ENCODE measurements at places on chromosomes 3 and 15.

DNA sequence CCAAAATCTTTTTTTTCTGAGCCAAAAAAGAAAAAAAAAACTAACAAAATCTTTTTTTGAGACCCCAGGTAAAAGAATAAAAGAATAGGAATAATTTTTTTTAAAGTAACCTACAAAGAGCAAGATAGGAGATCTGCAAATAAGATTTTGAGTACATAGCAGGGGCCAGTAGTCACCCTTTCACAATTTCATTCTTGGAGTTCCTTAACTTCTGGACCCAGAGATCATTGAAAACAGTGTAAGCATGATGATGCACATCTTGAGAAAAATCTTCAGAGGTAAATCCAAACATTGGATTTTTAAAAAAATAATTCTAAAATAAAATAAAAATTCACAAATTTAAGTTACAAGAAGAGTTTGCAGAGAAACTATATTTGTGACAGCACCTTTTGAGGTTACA is 18.8 kb downstream of the TFRC start:
- DNase-seq = no peak

GRCh38 chr3:11077466-11077865 is 76.8 kb upstream of the HRH1 start:
- DNase-seq = no peak

DNA sequence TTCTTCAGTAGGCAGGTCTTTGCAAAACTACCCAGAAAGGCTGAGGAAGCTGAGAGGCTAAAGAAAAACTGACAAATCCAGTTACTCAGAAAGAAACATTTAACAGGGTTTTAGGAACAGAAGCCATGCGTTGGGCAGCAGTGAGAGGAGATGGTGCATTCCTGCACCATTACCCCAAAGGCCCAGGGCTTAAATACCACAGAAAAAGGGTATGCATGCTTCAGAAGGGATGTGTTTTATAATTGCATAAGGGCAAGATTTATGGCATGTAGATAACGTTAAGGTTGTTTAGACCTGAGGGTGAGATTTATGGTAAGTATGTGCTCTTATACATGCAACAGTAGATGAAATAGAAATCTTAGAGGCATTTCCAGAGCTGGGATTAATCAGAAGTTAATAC is 10.0 kb downstream of the C3orf52 start:
- DNase-seq = no peak

GRCh38 chr3:161977063-161977462 is 480.5 kb downstream of the OTOL1 start:
- no peak for DNase-seq

- DNase-seq = no peak
Measured at GRCh38 chr3:150114873-150115540, 144.3 kb upstream of the PFN2 start.

DNA sequence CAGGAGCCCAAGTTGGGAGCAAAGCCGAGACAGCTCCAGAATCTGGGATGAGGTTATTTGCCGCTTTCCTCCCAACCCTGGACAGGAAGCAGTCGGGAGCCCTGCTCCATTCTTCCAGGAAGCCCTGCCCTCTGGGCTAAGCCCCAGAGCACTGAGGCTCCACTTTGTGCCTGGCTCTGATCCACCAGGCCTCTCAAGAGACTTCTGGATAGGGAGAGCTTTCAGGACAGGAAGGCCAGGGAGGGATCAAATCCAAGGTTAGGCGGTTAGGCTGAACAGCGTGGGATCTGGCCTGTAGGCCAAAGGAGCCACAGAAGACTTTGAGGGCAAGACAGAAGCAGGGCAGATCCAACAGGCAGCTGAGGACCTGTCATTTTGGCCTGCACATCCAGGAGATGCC is 835 bp downstream of the STOML1 start:
- no peak for DNase-seq

DNA sequence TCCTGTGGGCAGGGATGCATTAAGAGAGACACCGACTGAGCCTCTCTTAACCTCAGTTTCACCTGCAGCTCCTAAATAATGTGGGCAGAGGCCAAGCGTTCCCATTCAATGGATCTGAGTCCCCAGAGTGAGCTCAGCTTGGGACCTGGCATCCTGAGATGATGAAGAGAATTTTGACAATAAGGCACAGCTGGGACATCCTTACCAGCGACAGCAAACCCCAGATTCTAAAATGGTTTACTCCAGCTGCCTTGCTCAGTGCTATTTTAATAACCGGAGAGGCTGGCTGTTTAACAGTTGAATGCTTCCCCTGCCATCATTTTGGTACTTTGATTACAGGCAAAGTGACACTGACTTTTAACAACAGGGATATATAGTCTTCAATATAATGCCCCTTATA is 123.7 kb downstream of the WDR76 start:
- no peak for DNase-seq

DNA sequence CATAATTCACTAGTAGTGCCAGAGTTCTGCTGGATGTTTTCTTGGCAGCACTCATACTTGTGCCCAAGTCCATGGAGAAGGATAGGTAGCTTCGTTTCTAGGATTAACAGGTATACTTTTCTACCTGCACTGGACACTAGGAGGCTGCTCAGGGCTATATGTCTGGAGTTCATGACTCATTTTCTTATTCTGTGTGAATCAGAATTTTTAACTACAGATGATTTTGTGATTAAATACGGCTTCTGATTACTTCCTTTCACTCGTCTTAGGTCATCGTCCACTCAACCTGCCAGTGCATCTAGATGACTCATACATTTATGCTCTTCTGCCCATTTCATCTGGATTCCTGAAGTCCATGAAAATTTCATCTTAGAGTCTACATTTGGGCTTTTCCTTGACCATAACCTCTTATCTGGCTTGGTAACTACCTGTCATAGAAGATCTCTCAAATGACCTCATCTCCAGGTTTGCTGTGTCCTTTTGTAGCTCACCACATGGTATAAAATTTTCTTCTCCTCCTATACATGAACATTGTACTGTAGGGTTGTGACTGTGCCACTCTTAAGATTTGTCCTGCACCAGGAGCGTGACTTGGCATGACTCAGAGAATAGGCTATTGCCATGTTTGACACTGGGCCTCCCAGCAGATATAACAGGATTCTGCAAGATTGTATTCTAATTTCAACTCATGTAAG is 66.7 kb upstream of the GCSAM start:
- no peak for DNase-seq

DNA sequence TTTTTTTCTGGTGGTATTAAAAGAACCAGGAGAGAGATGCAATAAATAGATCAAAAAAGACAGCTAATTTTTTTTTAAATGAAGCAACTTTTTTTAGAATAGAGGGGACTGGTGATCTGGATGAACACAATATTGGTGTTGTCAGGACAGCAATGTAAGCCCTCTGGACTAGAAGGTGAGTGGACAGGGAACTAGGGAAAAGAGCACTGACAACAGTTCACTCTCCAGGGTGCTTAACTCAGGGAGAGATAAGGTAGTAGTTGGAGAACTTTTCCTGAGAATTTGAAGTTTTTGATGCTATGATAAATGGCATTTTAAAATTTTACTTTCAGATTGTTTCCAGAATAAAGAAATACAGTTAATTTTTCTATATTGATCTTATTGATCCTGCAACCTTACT is 158.3 kb upstream of the STAC start:
- DNase-seq = no peak

GRCh38 chr3:100331660-100332059 is 2.9 kb upstream of the NIT2 start:
- no peak for DNase-seq

- DNase-seq = no peak
Measured at GRCh38 chr15:36880913-36881460, 219.4 kb downstream of the MEIS2 start.

DNA sequence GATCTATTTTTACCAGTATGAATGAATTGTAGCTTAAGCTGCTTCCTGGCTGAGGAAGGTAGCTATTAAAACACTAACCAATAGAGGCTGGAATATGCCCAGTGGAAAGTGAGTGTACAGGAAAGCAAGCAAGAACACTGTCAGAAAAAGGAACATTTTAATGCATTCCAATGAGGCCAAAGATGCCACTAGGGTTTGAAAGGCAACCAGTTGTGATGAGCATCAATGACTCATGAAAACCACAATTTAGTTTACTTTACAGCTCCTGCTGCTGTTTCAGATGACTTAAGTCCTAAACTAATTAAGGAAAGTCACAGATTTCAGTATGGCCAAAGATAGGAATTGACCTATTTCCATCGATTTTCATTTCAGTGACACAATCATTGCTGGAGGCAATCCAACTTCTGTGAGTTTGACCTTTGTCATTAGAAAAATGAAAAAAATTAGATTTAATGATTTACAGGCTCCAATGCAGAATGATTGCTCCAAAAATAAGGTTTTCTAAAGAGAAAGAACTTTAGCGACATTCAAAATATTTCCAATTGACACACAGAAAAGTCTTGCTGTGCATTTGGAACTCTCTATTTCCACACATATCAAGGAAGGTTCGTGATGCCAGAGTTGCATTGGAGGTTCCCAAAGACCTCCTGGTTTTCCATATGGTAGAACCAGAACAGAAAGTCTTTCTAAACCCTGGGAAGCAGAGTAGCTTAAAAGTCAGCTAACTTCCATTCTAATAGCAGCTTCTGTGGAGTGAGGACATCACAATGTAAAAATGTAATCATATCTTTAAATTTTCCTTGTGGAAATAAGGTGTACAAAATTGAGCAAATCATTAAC is 103.0 kb downstream of the SUCNR1 start:
- DNase-seq = peak; percentile 92

DNA sequence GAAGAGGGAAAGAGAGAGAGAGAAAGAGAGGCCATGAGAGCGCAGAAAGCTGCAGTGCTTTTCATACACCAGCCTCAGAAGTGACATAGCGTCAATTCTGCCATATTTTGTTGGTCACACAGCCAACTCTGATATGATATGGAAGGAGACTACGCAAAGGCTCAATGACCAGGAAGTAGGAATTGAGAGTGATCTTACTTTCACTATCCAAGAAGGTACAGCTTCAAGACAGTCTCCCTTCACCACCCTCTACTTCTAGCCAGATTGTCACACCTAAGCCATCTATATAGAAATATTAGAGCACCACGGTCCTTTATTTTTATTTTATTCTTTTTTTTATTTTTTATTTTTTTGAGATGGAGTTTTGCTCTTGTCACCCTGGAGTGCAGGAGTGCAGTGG is 21.1 kb downstream of the PARP15 start:
- no peak for DNase-seq

- no peak for DNase-seq
Measured at GRCh38 chr15:40807888-40808461, 702 bp upstream of the DNAJC17 start.

DNA sequence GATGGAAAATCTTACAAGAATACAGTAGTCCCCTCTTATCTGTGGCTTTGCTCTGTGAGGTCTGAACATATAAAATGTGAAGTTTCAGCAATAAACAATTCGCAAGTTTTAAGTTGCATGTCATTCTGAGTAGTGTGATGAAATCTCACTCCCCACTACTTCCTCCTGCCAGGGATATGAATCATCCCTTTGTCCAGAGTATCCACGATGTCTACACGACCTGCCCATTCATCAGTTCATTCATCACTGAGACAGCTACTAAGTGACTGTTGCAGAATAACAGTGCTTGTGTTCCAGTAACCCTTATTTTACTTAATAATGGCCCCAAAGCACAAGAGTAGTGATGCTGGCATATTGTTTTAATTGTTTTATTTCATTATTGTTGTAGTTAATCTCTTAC is 489.2 kb upstream of the UBE2E2 start:
- DNase-seq = peak; percentile 26

DNA sequence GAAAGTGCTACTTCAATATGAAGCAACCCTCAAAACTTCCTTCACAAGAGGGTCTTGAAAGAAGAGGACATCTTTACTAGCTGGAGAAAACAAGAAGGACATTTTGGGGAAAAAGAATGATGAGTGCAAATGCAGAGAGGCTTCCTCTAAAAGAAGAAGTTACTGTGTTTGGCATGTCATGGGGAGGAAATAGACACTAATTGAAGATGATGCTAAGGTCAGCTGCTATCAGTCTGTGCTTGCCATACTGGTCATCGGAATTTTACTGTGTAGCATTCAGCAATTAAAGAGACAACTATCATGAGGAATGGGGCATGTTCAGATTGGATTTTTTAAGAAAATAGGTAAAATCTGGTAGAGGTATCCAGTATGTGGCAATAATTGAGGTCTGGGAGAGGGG is 60.0 kb downstream of the THRB start:
- no peak for DNase-seq

GRCh38 chr3:171363202-171363601 is 97.0 kb downstream of the TNIK start:
- no peak for DNase-seq

DNA sequence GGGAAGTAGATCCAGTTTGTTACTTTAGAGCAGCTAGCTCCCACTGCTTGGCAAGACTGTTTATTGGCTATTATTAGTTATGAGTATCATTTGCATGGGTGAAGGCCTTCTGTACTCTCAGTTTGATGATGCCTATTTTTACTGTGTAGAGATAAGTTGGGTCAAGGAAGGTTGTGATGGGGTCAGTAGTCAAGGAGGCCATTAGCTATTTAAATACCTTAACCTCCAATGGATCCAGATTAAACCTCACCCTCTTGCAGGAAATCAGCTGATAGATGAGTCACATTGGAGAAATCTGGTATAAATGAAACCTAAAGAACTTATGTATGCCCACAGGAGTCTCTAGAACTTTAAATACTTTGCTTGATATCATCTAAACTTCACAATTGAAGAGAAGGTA is 45.0 kb downstream of the THBS1 start:
- peak; percentile 47 for DNase-seq

GRCh38 chr3:69745505-69745904 is 6.2 kb downstream of the MITF start:
- DNase-seq = no peak

DNA sequence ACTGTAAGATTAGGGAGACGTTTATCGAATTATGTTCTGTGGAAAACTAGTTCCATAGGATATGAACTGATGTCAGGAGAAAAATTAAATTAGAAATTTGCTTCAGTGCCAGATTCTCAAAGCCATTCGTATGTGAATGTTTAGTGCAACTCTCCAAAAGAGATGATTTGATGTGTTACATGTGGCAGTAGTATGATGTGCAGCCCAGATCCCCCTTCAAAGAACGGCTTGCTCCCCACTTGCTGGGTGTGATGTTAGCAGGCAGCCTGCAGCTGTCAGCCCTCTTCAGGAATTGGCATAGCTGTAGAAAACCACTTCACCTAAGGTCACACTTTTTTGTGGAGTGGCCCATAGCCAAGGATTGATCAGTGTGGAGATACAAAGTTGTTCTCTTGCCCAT is 127.0 kb upstream of the CCDC54 start:
- no peak for DNase-seq
